CD4-positive, alpha-beta T cell treated with Interleukin-21 for 1 hour (primary cell): ENCODE measurements at places on chromosomes 11 and 22.

DNA sequence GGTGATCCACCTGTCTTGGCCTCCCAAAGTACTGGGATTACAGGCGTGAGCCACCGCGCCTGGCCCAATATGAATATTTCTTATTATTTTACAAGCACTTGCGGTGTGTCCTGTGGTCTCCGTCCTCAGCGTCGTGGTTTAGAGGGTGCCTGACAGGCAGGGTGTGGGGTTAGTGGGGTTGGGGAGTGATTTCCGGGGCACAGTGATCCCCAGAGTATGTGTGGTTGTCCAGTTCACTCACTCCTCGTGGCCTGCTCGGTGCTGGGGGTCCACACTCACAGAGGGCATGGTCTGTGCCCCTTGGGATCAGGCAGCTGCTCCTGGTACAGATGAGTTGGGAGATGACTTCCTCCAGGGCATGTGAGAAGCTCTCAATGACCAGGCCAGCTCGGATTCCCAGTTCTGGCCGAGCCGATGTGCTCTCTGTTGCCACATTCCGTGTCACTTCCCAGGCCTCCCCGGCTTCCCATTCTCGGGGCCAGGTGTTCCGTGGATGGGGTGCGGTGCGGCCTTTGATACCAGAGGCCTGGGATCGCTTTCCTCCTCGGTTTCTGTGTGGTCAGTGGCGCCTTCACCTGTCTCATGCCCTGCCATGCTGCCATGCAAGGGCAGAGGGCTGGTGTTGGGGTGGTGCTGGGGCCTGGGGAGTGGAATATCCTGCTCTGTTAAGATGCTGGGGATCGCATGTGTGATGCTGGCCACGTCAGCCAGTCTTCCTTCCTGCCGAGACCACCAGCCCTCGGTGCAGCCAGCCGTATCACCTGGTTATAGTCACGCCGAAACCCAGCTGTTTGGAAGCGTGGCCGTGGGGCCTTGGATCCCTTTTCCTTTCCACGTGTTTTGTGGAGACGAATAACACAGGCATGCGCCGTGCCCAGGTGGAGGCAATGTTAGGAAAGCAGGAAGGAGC is 39.6 kb downstream of the PARVB start:
- no peak for DNase-seq

DNA sequence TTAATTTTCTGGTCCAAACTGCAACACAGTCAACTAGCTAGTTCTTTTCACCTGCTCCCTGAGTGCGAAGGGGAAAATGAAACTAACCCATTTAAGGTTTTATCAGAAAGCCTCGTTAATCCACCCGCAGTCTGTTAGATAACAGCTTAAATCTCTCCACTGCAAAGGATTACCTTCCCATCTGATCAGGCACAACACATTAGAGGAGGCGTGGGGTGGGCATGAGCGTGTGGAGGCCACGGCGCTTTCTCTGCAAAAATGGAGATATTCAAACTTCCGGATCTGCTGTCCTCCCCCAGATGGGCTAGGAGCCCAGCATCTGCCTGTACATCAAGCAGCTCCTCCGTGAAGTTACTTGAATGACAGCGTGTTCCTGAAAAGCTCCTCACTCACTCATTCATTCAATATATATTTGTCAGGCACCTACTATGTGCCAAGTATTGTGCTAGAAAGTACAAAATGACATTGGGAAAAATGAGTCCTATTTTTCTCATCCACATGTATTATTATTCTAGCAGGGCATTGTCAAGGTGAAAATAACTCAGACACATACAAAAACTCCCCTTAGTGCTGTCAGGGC is 13.5 kb upstream of the ANKK1 start:
- no peak for DNase-seq

DNA sequence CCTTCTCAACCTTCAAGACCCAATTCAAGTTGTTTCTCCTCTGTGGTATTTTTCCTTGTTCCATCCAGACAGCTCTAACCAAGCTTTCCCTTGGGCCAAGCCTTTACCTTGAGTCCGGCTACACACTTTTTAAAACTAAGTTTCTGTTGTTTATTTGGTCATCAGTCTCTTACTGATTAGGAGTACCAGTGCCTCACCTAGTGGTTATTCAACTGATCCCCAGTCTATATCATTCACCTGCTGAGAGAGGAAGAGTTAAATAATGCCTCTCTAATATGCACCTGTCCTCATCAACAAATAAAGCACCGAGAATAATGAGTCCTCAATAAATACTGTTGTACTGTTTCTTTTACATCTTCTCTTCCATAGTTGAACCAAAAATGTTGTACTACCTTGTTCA is 160.8 kb downstream of the MSANTD4 start:
- DNase-seq, result no peak

- DNase-seq, result peak; percentile 66
These were observed 482 bp downstream of the DDX17 start for GRCh38 chr22:38505541-38506117.

GRCh38 chr11:73645972-73646631 is at the start of gene PLEKHB1:
TSS of gene PLEKHB1 (plus strand) at chr11:73646581. CDS start at chr11:73646609, 28 bp downstream.
- DNase-seq, result no peak

- no peak for DNase-seq
These were observed 39.9 kb downstream of the CABIN1 start for GRCh38 chr22:24051028-24051427.

GRCh38 chr11:119591836-119592310 is 137.1 kb downstream of the NECTIN1 start:
- DNase-seq, result no peak

DNA sequence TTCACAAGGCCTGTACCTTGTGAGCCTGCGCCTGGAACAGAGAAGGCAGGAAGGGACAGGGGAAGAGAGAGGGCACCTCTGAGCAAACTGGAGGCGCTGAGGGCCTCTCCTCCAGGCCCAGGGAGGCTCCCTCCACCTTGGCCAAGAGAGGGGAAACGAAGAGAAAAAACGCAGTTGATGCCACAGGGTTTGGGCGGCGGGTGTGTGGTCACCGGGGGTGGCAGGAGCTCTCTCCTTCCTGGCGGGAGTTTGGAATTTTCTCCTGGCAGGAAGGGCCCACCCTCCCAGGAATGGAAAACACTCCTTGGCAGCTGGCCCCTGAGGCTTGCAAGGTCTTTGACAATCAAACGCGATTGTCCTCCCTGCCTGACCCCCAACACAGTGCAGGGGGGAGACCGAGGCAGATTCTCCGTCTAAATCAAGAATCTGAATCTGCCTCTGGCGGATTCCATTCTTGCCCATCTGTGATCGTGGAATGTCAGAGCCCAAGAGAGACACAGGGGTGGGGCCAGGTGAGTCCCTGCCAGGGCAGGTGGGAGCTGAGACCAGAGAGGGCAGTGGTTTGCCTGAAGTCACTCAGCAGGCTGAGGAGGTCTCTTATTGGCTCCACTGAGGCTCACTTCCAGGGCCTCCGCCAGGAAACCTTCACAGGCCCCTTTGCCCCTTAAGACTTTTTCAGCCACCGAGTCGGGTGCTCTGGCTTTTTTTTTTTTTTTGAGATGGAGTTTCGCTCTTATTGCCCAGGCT is 21.0 kb downstream of the RPL3 start:
- no peak for DNase-seq

GRCh38 chr11:114141863-114142580 is 82.5 kb downstream of the ZBTB16 start:
- no peak for DNase-seq

DNA sequence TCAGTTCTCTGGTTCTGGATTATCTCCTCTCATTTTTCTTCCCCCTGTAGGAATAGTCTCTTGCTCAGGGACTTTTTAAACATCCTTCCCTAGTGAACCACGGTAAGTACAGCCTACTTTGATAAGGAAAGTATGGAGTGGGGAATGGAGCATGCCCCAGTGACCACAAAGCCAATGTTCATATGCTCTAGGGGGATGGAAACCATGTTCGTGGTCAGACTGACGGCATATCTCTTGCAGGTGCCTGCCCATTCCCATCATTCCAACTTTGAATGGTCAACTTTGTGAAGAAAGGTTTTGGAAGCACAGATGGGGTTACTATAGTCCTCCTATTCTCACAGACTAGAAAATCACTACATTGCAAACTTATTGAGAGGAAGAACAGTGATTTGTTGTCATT is 332.5 kb upstream of the NCAM1 start:
- DNase-seq, result no peak

DNA sequence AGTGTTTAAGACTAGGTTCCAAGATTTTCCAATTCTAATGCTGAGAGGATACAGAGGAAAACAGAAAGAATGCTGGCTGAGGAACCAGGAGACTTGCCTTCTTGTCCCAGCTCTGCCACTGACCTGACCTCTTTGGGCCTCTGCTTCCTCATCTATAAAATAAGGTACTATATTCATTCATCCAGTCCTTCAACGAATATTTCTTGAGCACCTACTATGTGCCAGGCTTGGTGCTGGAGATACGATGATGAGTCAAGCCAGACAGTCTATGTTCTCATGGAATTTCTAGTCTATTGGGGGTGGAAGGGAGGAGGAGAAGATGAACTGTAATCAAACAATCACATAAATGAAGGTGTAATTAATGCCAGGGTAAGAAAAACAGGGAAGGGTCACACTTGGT is 27.8 kb upstream of the UPB1 start:
- DNase-seq, result no peak

- no peak for DNase-seq
These were observed 16.6 kb upstream of the SCGB1D4 start for GRCh38 chr11:62315431-62315830.
